ENCODE measurements at places on chromosomes 1 and 21. TPM values are rescaled to one million over a fixed set of nuclear protein-coding genes. Genes with fewer than 3 reads are reported as not detected.

RGS13 gene
- not detected for total RNA-seq

GRCh38 chr1:79113836-79114235 is 107.3 kb upstream of the ADGRL4 start:
- DNase-seq, result no peak

MSH4 gene
- 0.80 TPM for total RNA-seq

RCAN3 gene
- 171 TPM for total RNA-seq

DYNLT4 gene
- total RNA-seq, result not detected

DNA sequence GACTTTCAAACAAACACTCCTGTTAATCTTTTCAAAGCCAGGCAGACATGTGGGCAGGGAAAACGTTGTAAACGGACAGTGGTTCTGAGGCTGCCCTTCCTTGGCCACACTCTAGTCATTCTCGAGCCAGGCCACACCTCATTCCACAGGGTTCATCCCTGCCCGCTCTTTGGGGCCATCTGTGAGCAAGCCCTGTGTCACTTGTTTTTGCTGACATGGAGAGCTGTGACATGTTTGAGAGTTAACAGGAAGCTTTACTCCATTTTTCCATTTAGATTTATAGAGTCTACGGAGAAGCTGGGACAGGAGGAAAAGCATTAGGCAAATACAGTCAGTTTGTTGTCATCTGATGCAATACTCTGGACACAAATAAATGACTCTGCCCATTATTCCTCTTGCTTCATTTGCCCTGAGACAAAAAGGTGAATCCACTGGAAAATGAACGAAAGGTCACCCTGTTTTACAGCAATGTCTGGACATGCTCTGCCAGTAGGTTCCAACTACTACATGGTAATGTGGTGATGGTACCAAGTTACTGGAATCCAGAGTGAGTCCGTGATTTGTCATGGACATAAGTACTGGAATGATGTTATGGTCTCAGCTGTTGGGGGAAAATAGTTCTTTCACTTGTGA is 126.9 kb downstream of the CLIC6 start:
- no peak for DNase-seq

DNA sequence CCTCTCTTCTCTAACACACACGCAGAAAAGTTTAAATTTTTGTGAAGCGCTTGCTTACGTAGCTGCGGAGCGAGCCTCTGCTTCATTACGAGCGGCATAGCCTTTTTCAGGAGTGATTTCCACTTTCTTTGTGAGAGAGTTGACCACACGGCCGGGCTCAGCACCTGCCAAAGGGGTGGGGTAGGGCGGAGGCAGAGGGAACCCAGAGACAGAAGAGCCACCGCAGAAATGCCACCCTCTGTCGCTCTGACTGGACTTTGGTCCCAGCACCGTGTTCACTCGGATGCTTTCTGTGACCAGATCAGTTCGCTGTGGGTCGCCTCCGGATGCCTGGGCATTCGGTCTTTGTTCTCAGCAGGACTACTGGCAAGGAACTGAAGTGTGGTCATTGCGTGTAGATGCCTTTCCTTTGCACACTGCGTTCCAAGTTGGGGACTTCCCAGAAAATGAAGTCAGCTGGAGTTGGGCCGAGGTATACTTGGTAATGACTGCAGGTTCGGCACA is 883 bp downstream of the CHODL start:
- DNase-seq, result no peak

GRCh38 chr21:31576428-31576827 is 83.1 kb upstream of the SOD1 start:
- no peak for DNase-seq

GRCh38 chr21:31873275-31873695 is 465 bp downstream of the HUNK start:
- no peak for DNase-seq

GRCh38 chr1:59057211-59057694 is 239.6 kb upstream of the FGGY start:
- DNase-seq, result no peak

DNA sequence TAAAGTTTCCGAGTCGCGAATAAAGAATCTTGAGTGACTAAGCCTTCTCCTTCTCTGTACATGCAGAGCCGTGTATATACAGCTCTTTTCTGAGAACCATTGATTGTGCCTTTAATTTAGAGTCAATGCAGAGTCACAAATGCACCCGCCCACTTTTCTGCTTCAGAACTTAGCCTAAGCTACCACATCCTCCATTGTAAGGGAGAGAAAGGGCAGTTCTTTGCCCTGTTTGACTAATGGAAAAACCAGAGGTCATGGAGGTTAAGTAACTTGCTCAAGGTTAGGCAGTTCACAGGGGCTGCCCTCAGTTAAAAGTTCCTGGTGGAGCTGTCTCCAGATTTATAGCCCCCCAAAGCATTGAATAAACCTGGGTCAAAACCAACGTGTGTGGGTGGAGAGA is 139.6 kb downstream of the TOMM20 start:
- no peak for DNase-seq

GRCh38 chr1:70403759-70404158 is 7.3 kb upstream of the CTH start:
- DNase-seq, result no peak

CRABP2 gene
- total RNA-seq, result 0.61 TPM

APCS gene
- not detected for total RNA-seq

GRCh38 chr21:42833439-42833815 is 45.9 kb downstream of the WDR4 start:
- DNase-seq, result peak; percentile 58

GRCh38 chr1:58011978-58012377 is 534.5 kb downstream of the OMA1 start:
- no peak for DNase-seq

- no peak for DNase-seq
Measured at GRCh38 chr1:197027359-197027758, 39.7 kb downstream of the F13B start.

DNA sequence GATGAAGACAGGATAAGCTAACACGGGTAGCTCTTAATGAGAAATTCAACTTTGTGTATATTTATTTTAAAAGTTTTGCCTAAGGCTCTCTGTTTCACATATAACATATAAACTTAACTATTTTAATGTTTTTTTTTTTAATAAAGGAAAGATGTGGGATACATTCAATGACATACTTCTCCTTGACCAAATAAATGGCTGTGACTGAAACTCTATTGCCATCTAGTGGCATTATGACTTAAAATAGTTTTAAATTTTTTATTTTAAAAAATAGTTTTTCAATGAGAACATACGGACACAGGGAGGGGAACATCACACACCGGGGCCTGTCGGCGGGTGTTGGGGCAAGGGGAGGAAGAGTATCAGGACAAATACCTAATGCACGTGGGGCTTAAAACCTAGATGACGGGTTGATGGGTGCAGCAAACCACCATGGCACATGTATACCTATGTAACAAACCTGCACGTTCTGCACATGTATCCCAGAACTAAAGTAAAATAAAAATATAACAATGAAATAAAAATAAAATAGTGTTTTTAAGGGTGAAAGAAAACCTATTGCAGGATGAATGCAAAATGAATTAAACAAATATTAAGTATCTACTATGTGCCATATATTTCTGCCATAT is 83.4 kb downstream of the LYST start:
- peak; percentile 8 for DNase-seq
